ENCODE measurements at places on chromosomes 7 and 10.

DNA sequence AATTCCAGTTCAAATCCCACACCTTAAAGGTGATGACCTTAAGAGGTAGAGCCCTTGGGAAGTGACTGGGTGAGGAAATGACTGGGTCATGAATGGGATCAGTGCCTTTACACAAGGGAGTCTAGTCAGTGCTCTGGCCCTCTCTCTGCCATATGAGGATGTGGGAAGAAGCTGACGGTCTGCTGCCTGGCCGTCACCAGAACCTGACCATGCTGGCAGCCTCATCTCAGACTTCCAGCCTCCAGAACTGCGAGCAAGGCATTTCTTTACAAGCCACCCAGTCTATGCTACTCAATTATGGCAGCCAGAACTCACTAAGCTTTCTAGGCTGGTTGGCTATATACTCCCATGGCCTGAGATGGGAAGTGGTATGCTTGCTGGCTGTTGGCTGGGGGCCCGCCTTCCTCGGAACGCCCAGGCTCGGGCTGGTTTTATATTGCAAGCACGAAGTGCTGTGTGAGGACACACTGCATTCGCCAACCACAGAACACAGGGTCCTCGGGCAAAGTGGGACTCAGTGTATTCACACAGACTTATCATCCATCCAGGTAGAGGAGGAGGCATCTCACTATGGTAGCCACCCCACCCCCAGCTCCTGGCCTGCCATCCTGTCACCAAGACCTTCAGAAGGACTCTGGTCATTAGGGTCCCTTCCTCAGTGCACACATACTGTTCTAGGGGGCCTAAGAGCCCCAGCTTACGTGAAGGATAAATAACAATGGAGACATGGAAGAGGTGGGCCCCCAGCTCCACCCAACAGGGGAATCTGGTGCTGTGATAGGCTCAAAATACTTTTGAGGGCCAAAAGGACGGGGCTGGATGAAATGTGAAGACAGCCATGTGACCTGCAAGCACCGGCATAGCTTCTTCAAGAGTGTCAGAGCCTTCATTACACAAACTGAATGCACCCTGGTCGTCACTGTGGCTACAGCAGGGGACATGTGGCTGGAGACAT, 49.0 kb downstream of the ZRANB1 start:
- no peak for DNase-seq

DNA sequence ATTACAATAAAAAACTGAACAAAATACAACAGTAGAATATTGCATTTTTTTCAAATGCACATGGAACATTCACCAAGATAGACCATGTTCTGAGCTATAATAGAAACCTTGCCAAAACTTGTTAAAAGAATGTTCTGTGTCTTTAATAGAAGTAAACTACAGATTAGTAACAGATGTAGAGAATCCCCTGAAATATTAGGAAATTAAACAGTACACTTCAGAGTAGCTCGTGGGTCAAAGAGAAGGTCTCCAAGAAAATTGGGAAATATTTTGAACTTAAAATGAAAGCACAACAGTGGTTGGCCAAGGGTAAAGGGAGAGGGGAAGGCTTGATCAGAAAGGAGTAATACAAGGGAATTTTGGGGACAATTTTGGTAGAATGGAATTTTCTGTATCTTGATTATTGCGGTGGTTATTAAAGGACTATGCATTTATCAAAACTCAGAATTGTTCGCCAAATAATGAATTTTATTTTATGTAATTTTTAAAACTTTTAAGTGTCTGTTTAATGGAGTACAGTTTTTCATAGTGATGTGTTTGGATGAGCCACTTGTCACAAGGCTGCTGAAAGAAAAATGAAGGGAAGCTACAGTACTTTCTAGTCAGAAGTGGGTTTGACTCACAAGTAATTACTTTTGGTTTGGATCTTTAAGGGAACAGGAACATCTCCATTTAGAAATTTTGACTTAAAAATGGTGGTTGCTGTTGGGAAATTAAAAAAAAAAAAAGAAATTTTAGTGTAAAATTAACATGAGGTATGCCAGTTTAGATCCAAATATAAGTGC, 10.2 kb downstream of the PLEKHA8 start:
- DNase-seq, result peak; percentile 61

- DNase-seq, result no peak
Observed at GRCh38 chr7:70701477-70701876, 430.5 kb upstream of the GALNT17 start.

GRCh38 chr10:102781921-102782557, 38.3 kb downstream of the WBP1L start:
- peak; percentile 79 for DNase-seq

- peak; percentile 92 for DNase-seq
Observed at GRCh38 chr7:90958647-90959046, 305.6 kb upstream of the FZD1 start.

- peak; percentile 42 for DNase-seq
Observed at GRCh38 chr10:133261726-133262325, 14.8 kb downstream of the ADAM8 start.

DNA sequence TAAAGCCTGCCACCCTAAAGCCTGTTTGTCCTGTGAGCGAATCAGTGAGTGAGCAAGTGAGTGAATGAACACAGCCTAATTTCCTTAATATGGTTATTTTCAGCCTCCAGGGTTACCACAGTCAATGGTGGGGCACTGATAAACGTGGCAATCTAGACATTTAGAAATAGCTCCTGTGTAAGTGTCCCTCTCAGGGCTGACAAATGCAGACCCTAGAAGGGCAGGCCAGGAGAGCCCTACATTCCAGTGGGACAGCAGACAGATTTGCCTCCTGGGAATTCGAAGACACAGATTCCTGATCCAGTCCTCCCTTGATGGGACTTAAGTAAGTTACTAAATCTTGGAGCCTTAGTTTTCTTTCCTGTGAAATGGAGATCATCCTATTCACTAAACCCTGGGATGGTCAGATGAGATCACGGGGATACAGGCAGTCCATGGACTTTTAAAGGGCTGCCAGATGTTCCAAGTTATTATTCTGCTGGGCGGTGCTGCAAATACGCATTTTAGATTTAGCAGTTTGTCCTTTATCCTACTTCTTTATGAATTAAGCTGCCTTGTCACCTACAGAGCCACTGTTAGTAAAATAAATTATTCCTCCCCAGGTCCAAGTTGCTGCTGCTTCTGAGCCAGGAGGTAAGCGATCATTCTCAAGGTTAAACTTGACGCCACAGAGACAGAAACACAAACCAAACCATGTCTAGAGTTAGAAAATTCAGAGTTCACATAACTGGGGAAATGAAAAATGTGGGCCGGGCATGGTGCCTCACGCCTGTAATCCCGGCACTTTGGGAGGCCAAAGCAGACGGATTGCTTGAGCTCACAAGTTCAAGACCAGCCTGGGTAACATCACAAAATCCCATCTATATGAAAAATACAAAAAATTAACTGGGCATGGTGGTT, 54.8 kb upstream of the TM9SF3 start:
- DNase-seq, result no peak

DNA sequence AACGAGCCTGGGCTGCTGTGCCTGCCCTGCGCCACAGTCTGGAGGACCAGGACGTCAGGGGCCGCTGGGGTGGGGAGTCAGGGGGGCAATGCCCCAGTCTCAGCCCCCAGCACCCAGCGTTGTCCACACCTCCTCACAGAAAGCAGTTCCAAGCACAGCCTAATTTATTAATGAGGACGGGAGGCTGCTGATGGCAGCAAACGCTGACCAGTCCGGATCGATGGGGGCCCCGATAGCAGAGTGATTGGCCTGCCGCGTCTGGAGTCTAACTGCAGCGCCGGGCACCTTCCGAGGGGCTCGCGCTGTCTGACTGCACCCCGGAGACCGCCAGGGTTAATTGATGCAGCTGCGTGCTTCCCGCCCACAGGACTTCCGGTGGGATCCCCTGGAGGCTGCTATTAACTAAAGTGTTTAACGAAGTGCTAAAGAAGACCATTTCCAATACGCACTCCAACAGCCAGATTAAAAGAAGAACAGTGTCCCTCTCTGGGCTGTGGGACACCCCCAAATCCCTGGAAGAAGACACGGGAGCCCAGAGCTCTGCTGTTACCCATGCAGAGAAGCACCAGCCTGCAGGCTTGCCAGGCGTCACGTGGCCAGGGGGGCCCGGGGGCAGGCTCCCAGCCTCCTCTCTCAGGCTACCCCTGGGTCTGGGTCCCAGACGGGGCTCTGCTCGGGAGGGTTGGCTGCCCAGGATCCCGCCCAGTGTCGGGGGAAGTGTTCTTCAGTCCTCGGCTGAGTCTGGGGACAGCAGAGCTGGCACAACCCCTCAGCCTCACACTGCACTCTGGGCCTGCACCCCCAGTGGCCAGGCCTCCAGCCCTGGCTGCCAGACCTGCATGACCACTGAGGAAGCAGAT, 63.8 kb downstream of the MICALL2 start:
- DNase-seq, result no peak

DNA sequence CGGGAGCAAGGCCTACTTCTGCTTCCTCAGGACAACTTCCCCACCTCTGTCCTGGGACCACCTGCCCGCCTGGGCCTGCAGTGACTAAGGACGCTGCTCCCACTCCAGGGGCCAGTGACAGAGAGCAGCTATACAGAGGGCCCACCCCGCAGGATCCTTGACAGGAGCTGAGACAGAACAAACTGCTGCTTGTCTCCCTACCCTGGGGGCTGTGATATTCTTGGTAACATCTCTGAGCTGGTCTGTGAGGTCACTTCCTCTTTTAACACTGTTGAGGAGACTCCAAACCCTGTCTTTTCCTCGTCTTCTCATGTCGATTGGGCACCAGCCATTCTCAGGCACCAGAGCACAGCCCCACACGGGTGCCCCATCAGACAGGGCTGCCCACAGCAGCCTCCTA, 6.9 kb upstream of the MRPS24 start:
- DNase-seq, result no peak

- peak; percentile 58 for DNase-seq
Observed at GRCh38 chr7:114070246-114070645, 151.4 kb upstream of the PPP1R3A start.

DNA sequence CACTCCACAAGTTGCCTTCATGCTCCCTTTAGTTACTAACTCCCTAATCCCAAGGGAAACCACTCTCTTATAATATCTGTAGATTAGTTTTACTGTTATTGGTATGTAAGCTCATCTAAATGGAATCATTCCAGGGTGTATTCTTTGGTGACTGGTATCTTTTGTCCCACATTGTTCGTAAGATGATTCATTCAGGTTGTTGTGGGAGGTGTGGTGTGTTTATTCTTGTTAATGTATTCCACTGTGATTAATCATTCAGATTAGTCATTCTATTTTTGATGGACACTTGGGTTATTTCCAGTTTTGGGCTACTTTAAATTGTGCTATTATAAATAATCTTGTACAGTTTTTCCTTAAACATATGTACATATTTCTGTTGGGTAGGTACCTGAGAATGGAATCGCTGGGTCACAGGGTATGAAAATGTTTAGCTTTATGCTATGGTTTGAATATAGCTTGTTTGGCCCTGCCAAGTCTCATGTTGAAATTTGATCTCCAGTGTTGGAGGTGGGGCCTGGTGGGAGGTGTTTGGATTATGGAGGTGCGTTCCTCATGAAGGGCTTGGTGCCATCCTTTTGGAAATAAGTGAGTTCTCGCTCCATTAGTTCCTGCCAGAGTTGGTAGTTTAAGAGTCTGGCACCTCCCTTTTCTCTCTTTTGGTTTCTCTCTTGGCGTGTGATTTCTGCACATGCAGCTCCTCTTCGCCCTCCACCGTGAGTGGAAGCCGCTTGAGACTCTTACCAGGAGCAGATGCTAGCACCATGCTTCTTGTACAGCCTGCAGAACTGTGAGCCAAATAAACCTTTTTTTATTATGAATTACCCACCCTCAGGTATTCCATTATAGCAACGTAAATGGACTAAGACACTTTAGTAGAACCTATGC, 13.8 kb downstream of the BTRC start:
- peak; percentile 93 for DNase-seq

DNA sequence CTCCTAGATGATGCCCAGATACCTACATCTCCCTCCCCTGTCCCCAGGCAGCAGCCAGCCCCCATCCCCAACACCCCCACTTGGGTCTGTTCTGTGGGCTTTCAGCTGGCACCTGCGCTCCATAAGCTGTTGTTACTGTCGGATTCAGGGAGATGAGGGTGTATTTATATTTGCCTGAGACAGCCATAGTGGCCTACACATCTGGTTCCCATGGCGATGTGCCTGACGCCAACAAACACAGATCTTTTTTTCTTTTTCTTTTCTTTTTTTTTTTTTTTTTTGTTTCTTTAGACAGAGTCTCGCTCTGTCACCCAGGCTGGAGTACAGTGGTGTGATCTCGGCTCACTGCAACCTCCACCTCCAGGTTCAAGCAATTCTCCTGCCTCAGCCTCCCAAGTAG, 73.1 kb downstream of the CLIP2 start:
- DNase-seq, result no peak

GRCh38 chr7:44486693-44487092, 3.8 kb downstream of the NUDCD3 start:
- peak; percentile 42 for DNase-seq

- peak; percentile 80 for DNase-seq
Observed at GRCh38 chr10:33506838-33507661, 172.6 kb upstream of the NRP1 start.

DNA sequence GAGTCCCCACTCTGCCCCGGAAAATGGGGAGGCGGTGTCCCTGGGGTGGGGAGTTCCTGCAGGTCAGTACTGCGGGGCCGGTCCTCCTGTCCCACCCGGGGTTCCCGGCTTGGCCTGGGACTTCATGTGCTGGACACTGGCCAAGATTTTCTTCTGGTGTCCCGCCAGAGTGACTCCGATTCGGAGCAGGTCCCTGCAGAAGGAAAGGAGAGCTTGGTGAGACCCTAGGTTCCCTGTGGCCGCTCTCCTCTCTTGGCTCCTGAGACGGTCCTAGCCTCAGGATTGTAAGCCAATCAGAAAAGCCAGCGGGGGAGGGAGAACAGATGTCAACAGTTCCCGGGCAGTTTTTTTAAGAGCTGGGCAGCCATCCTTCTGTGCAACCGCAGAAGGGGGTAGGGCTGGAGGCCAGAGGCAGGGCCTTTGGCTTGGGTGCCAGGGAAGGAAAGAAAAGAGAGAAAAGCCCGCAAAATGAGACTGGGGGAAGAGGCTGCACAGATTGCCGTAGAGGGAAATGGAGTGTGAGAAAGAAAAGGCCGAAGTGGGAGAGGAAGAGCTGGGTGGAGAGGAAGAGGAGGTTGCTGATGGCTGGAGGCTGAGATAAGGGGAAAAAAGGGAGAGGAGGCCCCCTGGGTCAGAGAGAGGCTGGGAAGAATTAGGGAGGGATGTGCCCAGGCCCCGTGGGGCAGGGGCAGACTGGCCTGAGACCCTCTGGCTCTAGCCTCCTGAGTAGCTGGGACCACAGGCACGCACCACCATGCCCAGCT, 23.7 kb downstream of the EPHB4 start:
- DNase-seq, result peak; percentile 88

DNA sequence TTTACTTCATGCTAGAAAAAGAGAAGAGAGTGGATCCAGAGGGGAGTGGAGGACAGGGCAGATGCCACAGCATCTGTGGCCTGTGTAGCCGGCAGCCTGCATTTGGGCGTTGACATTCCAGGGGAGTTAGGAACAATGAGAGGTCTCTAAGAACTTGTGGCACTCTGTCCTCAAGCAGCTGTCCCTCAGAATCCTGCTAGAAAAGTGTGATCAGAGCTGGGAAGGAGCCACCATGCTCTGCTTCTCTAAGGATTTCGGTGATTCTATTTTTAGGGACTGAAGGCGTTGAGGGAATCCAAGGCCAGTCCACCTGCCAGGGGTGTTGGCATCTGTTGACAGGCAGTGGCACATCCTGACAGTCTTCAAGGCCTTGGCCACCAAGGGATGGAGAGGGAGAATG, 7.6 kb downstream of the LRIT2 start:
- no peak for DNase-seq
